A549 (cell line): ENCODE measurements at places on chromosomes 2 and 18.
A peak's percentile ranks its signal among the peaks of the same experiment; 100 is the strongest.

GRCh38 chr2:170968205-170969003 is 39.4 kb downstream of the GORASP2 start:
- DNase-seq, result no peak

- DNase-seq, result no peak
Observed at GRCh38 chr2:109214651-109215371, 85.8 kb downstream of the SH3RF3 start.

GRCh38 chr18:50286391-50287027 is 983 bp downstream of the CXXC1 start:
- DNase-seq, result peak; percentile 37

DNA sequence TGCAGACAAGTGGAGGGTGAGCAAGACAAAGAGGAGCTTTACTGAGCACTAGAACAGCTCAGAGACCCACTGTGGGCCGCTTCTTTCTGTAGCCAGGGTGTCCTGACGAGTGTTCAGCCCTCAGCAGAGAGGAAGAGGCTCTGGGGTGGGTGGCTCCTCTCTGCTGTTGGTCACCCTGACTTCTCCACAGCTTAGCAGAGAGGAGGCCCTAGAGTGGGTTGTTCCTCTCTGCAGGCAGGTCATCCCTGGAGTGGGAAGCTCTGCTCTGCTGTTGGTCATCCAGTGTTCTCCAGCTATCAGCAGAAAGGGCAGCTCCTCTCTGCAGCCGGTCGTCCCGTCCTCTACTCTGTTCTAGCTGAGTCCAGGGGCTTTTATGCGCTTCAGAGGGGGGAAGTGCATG is 286.5 kb downstream of the ICOS start:
- no peak for DNase-seq

DNA sequence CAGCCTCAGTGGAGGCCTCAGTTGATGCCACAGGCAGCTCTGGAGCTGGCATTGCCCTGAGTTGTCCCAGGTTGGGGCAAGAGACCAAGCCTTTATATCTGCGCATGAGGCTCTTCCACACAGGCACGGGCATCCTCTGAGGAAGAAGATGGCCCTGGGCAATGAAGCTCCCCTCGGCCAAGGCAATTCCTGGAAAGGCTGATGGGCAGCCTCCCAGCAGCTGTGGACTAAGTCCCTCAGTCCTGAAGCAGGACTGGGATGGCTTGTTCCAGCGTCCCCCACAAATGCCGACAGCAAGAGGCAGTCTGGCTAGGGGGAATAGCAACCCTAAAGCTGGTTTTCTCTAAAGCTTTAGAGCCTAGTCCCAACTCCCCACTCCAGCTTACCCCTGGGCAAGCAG is 90.0 kb downstream of the TFCP2L1 start:
- no peak for DNase-seq

GRCh38 chr2:237150831-237151375 is 65.2 kb downstream of the COPS8 start:
- no peak for DNase-seq

DNA sequence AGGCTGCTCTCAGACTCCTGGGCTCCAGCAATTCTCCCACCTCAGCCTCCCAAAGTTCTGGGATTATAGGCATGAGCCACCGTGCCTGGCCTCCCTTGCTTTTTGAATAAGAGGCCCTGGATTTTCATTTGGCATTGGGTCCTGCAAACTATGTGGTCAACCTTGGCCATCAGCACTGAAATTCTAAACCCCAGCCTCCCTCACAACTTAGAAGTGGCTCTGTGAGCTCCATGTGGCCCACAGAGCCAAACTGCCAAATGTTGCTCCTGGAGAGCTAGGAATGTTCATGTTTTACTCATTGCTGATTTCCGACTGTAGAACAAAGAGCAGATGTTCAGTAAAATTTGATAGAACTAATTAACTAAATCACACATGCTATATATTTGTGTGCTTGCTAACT is 210.6 kb upstream of the AGAP1 start:
- DNase-seq, result no peak

- DNase-seq, result no peak
Observed at GRCh38 chr2:109238580-109238979, 109.6 kb downstream of the SH3RF3 start.

- no peak for DNase-seq
Observed at GRCh38 chr2:190628591-190629319, 20.1 kb upstream of the NAB1 start.

DNA sequence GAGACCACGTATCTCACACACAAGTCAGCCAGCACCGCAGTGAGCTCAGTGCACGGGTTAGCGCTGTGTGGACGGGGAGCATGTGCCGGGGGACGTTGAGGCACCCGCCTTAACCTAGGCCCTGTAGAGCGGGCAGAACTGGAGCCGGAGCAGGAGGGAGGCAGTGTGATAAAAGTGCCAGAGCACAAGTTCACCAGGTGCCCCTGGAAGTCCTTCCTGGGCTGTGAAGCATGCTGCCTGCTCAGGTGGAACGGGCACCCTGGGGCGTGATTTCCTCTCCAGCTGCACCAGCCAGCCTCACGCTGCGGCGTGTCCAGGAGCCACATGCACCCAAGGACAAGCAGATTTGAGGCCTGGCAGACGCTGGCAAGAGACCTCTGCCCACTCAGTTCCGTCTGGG is 50.3 kb downstream of the ITGB1BP1 start:
- no peak for DNase-seq

DNA sequence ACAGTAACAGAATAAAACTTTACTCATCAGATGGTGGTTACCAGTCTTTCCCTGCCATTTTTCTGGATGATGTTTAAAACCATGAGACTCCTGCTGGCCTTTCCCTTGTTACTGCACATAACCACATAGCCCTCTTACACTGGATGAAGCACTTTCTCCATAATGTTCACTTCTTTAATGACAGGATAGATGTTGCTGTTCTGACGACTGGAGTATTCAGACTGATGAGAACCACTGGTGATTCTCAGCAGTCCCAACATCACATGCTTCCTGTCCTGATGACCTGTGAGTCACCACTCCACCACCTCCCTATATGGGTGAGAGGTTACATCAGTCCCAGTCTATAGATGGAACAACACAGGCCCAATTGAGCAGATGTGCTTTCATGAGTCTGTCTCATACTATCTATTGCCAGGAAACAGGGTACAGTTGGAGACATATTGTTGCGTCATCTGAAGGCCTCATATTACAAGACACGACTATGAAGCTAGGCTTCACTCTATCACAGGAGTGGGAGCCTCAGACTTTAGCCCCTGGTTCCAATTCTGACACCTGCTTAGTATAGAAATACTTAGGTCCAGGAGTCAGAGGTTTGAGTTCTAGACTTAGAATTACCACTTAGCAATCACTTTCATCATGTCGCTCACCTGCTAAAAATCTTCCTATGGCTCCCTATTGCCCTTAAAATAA is 145.7 kb upstream of the KLF7 start:
- DNase-seq, result peak; percentile 65

DNA sequence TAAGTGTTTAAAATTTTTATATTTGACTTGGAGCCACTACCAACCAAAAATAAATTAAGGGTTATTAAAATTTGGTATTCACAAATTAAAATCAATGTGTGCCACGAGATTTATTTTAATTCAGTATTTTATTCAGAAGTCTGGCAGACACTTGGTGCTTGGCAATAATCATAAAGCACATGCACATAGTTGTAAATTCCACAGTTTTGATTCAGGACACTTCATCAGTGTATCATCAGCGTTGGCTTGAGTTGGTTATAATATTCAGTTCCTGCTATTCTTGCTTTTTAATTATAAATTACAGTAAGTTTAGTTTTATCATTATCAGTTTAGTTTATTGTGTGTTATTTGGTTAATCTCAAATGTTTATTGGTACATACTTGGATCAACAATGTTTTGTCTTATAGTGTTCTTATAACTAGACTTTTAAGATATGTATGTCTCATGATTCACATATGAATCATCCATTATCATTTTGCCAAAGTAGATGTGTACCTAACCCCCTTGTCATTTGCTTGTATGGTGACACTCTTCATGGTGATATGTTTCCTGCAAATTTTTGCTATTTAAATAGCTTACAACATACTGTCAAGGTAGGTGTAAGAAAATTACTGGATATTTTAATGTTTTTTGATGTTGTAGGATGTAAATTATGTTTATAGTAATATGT is 237.9 kb downstream of the BABAM2 start:
- DNase-seq, result peak; percentile 11

GRCh38 chr2:237165405-237166276 is 80.0 kb downstream of the COPS8 start:
- DNase-seq, result peak; percentile 35

- DNase-seq, result no peak
Observed at GRCh38 chr2:71783815-71784214, 330.5 kb downstream of the DYSF start.

DNA sequence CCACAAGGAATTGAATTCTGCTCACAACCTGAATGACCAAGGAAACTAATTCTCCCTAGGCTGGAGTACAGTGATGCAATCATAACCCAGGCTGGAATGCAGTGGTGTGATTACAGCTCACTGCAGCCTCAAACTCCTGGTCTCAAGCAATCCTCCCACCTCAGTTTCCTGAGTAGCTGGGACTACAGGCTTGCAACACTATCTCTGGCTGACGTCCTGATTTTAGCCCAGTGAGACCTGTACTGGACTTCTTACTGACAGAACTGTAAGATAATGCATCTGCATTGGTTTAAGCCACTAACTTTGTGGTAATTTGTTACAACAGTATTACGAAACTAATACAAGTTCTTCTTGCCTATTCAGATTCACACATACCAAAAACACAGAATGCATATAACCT is 9.5 kb upstream of the KDSR start:
- no peak for DNase-seq

DNA sequence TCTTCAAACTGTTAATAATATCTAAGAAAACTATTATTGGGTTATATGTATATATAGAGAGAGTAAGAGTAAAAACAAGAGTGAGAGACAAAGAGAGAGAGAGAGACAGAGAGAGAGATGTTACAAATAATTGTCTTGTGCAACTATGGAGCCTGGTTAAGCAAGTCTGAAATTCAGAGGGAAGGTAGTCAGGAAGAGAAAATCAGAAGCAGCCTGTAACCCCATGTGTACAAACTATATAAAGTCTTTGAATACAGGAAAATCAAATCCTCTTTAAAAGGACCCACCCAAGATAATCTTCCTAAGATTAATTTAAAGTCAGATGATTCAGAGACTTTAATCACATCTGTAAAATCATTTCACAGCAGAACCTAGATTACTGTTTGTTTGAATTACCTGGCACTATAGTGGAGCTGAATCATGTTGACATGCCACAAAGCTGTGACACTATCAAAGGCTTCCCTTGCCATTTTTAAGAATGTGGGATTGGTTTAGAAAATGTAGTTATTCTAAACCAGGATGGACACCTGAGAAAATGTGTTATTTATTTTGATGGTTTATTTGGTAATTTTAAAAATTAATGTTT is 301.7 kb upstream of the FSIP2 start:
- DNase-seq, result no peak

DNA sequence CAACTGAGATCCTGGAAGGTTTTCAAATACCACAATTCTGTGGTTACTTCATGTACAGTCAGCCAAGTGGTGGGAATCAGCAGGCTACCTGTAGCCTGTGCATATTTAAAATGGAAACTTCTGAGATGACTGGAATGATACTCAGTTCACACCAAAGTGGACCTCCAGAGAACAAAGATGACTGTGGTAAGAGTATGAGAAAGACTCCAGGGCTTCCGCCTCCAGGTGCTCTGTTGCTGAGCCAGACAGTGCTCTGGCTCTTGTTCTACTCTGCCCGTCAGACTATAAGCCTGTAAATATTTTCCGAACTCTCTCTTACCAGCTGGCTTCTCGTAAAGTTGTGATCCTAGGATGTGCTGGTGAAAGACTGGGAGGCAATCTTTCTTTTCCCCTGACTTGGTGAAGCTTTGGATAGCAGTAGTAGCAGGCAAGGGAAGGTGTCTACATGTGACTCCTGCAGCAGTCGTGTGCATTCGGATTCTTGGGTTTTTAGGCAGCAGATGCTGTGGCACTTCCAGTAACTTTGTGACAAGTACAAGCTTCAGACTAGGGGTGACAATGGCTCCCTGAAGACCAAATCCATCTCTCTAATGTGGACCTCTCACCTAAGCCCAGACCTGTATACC is 23.1 kb downstream of the ST3GAL5 start:
- DNase-seq, result no peak

DNA sequence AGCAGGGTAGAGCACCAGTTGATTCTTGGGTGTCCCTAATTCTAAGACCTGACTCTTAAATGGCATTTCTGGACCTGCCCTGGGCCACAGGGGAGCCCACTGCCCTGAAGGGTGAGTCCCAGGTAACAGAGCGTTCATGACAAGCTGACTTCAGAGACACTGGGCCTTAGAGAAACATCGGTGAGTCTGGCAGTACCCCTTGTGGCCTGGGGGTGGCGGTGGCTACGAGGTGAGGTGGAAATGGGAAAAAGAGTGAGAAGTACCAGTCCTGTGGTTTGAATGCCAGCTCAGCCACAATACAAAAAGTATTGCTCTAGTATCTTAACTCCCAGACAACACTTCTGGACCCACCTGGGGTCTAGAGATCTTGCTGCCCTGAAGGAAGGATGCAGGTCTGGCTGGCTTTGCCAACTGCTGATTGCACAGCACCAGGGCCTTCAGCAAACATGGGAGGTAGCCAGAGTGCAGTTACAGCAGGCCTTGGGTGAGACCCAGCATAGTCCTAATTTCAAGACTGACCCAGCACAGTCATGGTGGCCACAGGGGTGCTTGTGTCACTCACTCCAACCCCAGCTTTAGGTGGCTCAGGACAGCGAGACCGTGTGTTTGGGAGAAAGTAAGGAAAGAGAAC is 44.5 kb downstream of the USP34 start:
- DNase-seq, result peak; percentile 77

DNA sequence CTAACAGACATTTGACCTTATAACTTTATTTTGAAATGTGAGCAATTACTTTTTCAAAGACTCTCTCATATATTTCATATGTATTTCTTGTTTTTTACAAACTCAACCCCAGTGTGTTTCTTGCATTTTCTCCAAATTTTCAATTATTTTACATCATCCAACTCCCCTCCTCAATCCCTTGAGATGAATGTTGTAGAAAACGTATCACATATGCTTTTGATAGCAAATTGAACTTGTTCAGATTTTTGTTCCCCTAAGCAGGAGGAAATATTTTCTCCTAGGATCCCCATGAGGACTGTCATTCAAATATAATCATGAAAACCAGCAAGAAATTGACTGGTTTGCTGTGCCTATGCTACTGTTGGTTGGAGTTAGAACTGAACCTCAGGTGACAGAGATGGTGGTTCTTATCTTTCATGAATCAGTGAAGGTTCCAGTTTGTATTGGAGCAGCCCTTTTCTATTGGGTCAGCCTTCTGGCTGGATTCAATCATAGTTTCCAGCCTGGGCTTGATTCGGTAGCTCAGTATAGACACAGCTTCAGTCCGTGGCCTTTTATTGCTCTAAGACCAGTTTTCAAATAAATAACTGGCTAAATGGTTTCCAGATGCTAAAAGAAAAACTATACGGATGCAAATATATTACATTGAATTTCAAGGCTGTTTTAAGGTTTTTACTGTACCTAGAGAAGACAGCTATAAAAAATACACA is 591.0 kb downstream of the EPHA4 start:
- DNase-seq, result no peak
